NCI-H2227 treated with DMSO at 0.1 percent for 48 hours (cell line): ENCODE measurements at places on chromosomes 2 and 18.

- no peak for DNase-seq
Observed at GRCh38 chr2:54088191-54088634, 27.2 kb upstream of the ACYP2 start.

DNA sequence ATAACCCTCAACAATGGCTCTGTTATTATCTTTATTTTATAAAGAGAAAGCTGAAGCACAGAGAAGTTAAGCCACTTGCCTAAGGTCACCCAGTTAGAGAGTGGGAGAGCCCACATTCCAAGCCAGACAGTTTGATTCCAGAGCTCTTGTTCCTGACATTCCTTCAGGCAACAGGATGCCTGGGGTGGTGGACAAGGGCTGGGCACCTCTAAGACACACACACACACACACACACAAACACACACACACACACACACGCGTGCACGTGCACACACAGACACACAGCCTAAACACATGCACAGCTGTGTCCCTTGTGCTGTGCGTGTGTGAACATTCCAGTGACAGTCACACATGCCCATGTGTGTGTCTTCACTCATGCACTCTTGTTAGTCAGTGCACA lies 26.4 kb downstream of the CELF4 start:
- DNase-seq = no peak

DNA sequence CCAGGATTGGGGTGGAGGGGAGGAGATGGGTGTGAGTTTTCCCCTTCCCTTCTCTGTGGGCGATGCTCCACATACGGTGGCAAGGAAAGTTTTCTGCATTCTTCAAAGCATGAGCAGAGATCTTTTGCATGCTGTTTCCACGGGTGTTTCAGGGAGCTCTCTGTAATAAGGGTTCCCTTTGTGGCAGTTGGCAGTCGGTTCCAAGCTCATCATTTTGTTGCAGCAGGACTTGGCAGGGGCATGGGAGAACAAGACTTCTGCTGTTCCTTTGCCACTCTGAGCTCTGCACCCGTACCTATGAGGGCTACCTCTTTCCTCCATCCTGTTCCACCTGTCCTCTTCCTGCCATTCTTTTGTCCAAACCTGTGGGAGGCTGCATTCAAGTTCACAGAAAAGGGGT lies 71.3 kb upstream of the SPRED2 start:
- no peak for DNase-seq

DNA sequence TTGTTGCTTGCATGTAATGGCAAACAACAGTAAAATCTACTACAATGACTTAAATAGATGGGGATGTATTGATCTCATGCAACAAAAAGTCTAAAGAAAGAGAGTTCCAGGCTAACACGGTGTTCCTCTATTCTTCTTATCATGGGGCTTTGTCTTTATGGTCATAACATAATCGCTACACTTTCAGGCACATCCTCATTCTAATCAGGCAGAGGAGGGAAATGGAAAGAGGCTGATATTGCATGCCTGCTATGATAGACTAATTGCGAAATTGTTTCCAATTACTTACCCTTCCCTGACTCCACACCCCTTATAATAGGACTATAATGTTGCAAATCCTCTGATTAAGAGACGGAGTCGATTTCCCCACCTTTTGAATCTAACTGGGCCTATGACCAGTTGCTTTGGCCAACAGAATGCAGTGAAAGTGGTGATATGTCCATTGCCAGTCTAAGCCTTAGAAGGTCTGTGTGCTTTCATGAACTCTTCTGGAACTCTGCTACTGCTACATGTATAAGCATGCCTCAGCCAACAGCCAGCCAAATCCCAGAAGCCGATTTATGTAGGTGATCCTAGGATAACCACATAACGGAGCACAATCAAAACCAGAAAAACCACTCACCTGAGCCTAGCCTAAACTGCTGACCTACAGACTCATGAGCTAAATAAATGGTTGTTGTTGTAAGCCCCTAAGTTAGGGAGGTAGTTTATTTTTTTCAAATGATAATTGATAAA lies 180.3 kb upstream of the TACR1 start:
- DNase-seq = no peak

DNA sequence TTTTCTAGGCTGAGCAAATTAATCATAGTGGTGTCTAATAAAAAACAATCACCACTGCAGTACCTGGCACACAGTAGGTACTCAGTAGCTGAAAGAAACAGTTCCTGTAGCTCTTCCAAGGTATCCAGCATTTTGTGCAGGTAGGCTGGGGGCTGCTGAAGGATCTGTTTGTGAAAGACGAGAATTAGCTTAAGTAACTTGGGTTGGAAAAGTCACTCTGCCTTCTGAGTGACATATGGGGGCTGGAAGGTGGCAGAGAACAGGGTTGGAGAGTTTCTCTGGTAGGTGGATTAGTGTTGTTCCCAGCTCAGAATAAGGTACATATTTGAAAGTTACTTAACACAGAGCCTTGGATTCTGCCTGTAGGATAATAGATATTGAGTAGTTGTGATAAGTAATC lies 72.8 kb downstream of the FMNL2 start:
- DNase-seq = no peak

GRCh38 chr2:123906361-123906760 lies 118.7 kb upstream of the CNTNAP5 start:
- no peak for DNase-seq

DNA sequence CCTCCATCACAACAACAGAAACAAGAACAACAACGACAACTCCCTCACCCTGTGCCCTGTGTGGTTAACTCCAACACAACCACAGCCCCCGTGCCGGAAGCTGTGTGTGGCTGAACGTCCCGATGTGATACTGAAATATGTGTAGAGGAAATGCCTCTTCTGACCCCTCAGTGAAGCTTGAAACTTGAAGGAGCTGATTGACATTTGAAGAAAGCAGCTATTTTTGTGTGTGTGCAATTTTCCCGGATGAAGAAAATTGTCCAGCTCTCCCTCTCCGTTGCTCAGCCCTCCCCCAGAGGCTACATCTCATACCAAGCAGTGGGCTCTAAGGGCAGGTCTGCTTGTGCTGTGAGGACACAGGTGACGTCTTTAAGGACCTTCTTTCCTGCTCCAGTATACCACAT lies 173.8 kb downstream of the ICOS start:
- peak; percentile 84 for DNase-seq

DNA sequence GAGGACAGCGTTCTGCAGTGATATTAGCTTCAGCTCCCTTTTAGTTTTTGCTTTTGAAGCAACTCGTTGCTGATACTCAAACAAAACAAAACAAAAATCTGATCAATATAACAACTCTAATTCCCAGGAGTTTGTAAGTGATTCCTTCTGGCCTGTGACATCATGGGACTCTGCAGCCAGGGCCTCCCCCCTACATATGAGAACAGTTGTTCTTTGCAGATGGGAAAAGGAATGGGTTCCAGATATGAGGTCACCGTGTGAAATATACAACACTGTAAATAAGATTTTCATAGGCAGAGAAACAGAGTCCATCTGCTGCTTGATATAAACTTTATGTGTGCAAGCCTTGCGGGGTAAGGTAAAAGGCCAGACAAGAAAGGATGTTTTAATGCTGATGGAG lies 56.7 kb downstream of the DIS3L2 start:
- DNase-seq = no peak

DNA sequence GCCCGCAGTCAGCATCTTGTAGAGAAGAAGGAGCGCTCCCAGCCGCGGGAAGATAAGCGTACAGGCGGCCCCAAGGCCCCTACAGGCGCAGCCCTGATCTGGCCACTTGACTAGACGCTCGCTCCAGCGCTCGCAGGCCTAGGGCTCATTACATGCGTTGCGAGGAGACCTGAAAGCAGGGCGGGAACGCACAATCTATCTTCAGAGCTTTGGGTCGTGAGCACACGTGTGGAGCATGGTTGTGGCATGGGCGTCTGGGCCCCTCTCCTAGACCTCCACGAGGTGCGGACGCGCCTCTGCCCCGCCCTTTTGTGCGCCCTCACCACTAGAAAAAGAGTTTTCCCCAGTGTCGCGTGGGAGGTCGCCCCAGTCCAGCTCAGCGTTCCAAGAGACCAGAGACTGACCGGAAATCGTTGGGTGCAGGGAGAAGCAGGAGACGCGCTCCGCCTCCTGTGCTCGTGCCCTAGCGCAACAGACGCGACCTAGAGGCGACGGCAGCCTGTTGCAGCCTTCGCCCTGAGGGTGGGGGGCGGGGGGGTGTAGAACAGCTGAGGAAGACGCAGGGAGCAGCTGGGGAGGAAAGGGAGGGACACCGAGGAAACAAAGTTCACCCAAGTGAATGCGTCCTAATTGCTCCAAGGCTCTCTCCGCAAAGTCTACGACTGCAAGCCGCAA lies 12.6 kb downstream of the NR4A2 start:
- DNase-seq = no peak

DNA sequence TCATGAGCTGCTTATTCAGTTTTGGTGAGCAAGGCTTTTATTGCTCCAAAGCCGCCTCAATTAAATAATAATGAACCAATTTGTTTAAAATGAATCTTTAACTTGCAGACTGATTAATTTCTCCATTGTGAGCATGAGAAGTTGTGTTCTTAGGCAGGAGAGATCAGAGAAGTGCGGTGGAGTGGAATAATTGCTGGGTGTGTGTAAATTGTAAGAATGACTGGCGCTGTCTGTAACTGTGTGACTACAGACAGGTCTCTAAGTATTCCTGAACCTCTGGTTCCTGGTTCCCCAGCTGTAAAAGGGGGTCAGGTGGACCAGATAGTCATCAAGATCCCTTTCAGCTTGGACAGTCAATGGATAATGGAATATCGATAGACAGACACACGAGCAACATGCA lies 98.0 kb upstream of the EFEMP1 start:
- DNase-seq = peak; percentile 46

- DNase-seq = no peak
Observed at GRCh38 chr2:221264318-221264717, 307.8 kb downstream of the EPHA4 start.

GRCh38 chr2:131145040-131145439 lies 39.9 kb downstream of the PLEKHB2 start:
- DNase-seq = no peak

GRCh38 chr2:46534589-46534988 lies 55.2 kb downstream of the TMEM247 start:
- no peak for DNase-seq

- no peak for DNase-seq
Observed at GRCh38 chr2:224946895-224947294, 95.4 kb downstream of the DOCK10 start.

DNA sequence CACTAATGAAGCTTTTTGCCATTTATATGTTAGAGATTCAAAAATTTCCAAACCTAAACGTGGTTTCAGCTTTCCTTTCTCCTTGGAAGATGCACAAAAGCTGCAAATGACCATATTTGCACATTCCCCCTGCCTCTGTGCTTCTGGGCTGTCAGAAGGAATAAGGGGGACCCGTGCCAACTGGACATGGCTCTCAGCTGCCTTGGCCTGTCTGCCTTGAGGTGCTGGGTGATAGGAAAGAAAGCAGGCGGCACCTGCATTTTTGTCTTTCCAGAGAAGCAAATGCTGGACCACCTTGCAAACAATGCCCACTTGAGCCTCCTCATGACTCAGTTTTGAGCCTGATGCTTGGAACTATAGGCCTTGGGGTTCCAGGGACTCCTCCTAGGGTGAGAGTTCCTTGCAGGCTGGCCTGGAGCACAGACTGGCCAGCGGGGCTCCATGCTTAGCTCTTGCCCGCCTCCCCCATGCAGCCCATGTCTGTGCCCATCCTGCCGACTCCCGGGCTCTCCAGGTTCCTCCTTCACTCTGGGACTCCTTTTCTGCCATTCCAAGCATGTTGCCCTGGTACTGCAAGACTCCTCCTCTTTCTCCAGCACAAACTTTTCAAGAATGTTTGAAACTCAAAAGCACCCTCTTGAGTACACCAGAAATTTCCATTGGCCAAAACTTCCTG lies 109.0 kb upstream of the EPAS1 start:
- no peak for DNase-seq

- no peak for DNase-seq
Observed at GRCh38 chr2:101030866-101031554, 28.9 kb downstream of the RPL31 start.

- DNase-seq = no peak
Observed at GRCh38 chr2:824954-825353, 125.7 kb upstream of the SNTG2 start.

DNA sequence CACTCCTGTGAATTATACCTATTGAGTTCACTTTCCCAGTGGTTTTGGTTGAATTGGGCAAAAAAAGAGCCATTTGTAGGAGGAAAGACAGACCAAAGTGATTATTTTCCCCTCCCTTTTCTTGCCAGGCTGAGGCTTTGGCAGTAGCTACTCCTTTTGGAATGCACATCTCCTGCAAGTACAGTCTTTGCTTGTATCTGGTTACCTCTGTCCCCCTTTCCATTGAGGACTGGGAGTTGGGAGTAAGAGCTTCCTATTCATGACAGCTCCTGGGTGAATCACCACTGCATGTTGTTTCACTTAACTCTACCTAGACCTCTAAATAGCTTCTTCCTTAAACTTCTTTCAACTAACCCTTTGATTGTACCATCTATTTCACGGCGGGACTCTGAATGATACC lies 695.3 kb upstream of the ZNF804A start:
- DNase-seq = no peak

GRCh38 chr2:113776949-113777348 lies 20.5 kb upstream of the SLC35F5 start:
- no peak for DNase-seq

GRCh38 chr2:66987733-66988132 lies 409.4 kb upstream of the ETAA1 start:
- DNase-seq = no peak

DNA sequence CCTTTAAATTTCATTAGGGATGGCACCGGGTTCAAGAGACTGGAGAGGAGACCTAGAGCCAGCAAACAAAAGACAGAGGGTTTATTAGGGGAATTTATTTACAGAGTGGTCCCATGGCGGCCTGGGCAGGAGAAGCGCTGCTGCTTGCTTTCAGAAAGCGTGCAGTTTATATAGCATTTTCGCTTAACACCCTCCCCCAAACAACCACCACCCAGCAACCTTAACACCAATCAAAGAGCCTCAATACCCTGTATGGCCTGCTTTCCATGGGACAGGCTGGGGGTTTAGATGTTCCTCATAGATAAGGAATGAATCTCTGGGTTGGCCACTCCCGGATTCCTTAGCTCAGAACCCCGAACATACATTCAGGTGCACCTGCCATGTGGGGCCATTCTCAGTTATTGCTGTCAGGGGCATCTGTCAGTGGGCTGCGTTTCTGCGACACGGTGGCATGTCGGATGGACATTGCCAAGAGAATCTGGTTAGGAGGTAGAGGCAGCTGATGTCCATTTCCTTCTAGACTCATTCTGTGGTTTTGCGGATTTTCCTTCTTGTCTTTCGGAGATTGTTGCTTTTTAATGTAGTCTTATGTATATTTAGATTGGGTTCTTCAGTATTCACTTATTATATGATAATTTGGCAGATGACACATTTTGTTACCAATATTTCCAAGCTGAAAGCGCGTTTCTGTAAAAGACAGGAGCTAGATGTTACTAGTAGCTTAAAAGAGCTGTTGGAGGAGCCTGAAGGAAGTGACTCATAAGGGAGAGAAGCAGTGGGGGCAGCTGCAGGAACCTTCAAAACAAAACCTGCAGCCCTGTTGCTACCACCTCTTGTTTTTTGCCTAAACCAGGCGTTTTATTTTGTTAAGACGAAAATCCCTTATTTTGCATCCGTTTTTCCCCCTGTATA lies 7.2 kb downstream of the AGAP1 start:
- peak; percentile 18 for DNase-seq
